Adrenal gland (tissue), 19 donors: ENCODE measurements at places on chromosomes 12 and 14.

DNA sequence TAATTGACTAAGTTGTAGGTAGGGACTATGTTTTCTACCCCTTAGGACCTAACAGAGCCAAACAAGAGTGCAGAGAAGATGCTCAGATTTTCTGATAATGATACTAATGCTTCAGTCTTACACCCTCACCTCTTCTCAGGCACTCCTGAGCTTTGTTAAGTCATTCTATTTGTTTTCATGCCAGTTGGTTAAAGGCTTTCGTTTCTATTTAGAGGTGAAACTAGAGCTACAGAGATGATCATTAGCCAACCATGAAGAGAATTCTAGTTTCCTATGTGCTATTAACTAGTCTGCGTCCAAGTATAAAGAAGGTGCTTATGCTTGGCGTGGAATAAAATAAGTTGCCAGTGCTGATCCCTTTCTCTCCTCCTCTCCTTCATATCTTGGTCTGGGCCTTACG, 34.6 kb upstream of the PYGL start:
- no peak for DNase-seq

DNA sequence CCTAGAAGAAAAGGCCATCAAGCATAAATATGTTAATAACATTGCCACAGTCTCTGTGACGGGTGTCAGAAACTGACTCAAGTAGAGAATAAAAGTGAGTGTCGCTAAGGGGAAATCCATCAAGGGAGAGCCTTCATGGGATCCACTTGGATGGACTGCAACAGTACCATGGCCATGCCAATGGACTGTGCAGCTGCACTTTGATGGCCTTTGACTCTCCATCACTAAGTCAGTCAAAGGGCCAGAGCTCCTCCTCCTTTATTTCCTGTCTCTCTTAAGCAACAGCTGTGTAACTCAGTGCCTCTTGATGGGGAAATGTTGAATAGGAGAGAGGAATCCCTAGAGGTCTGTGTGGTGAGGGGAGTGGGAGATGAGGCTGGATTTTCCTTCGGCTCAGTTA, 335.2 kb downstream of the BMP4 start:
- DNase-seq = no peak

DNA sequence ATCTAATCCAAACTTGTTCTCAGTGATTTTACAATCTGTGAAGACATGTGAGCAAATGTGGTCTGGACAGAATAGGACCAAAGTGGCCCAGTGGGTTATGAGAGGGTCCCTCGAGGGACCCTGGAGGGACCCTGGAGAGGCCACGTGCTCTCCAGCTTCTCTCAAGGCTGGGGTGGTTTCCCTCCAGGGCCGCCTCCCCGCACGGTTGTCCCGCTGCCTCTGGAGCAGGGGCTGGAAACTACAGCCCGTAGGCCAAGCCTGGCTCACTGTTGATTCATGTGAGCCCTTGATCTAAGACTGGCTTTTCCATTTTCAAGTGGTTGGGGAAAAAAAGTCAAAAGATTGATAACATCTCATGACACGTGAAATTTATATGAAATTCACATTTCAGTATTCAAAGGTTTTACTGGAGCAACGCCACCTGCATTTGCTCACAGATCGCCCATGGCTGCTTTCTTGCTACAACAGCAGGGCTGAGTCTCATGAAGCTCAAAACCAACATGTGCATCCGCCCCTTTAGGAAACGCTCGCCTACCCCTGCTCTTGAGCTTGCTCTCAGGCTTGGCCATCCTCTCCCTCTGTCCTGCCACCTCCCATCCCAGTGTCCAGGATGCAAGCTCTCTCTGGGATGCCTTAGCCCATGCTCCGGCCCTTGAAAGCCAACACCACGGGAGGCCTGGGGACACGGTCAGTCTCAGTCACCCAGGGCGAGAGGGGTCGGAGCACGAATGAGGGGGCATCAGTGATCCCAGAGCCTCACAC, 12.1 kb upstream of the LRTM2 start:
- DNase-seq = no peak

DNA sequence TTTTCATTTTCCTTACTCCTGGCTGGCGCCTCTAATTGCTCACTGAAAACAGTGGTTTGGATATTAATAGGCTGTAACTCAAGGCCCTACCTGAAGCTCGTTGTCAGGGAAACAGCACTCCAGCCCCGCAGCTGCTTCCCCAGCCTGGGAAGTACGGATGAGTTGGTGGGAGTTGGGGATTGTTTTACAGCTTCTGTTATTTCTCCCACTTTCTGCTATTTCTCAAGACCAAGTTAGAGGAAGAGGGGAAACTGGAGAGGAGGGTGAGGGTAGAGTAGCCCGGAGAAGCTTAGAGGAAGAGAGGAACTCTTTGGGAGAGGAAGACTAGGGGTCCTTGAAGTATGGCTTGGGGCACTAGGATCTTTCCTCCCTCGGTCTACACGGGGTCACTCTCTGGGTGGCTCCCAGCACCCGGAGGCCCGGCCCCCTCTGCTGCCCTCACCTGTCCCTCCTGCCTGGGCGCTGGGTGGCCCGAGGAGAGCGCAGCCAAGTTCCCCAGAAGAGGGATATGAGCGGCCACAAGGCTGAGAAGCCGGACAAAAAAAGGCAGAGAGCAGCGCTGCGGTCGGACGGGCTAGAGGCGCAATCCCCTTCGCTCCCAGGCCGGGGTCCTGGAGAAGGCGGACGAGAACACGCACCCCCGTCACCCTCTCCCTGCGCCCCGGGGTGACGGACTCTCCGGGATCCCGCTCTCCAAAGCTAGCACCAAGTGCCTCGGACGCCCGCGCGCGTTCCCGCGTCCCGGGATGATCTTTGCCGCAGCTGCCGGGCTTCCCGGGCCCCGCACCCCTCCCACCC, 671 bp downstream of the SPTB start:
- no peak for DNase-seq

DNA sequence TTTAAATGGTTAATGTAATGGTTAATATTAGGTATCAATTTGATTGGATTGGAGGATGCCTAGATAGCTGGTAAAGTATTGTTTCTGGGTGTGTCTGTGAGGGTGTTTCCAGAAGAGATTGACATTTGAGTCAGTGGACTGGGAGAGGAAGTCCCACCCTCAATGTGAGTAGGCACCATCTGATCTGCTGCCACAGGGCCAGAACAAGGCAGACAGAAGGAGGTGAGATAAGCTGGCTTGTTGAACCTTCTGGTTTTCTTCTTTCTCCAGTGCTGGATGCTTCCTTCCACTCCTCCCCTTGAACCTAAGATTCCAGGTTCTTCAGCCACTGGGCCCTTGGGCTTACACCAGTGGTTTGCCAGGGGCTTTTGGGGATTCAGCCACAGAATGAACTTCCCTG, 756.5 kb upstream of the LRFN5 start:
- DNase-seq = no peak

DNA sequence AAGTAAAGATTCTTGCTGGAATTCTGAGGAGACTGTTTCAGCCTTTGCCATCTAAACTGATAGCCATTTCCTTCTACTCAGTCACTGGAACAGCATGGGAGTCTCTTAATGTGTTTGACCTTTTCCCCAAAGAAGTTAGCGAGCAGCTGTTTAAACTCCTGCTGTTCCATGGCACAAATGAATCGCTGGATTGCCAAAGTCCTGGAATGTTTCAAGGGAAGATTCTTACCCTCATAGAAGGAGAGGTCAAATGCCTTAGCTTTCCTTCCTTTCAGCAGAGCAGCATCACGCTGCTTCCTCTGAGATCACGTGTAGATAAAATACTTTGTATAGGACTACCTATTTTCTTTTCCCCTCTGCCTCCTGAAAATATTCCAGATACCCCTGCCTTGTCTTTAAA, 10.5 kb upstream of the NR2C1 start:
- no peak for DNase-seq

- DNase-seq = no peak
Observed at GRCh38 chr12:71652656-71653055, 11.0 kb downstream of the ZFC3H1 start.

- no peak for DNase-seq
Observed at GRCh38 chr14:75513911-75514672, 8.2 kb upstream of the BATF start.

DNA sequence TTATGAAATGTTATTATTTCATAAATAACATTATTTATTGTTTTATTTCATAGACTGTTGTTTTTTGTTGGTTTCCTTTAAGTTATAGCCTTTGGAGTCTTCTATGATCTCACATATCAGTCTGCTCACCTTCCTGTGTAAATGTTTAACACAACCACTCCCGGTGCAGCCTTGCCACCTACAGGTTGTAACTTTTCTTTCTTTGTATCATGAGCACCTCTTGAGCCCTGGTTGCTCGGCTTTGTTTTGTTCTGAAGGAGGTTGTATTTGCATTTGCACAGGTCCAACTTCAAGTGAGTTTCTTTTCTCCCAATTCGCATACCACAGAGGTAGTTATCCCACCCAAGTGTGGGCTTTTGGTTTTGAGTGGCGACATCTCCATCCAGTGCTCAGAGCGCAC, 121.4 kb downstream of the SLC15A4 start:
- DNase-seq = no peak

DNA sequence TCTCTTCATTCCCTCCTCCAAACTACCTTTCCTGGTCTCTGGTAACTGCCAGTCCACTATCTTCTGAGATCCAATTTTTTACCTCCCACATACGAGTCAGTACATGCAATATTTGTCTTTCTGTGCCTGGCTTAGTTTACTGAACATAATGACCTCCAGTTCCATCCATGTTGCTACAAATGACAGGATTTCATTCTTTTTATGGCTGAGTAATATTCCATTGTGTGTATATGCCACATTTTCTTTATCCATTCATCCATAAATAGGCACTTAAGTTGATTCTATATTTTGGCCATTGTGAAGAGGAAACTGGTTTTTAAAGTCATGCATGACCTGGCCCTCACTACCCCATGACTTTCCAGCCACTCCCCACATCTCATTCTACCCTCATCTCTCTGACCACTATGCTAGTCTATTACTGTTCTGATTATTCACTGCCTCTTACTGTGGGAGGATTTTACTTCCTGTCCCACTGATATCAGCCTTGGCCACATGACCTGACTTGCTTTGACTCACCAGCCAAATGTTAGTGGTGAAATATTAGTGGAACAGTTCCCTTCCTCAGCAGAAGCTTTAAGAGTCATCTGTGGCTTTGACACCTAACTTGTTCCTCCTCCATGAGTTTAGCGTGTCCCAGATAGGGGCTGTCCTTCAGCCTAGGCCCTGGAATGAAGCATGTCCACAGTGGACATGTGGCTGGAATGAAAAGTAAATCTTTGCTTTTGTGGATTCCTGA, 52.2 kb downstream of the GOLGA5 start:
- peak; percentile 62 for DNase-seq

GRCh38 chr14:24693353-24693737, 59.4 kb upstream of the GZMB start:
- DNase-seq = no peak

DNA sequence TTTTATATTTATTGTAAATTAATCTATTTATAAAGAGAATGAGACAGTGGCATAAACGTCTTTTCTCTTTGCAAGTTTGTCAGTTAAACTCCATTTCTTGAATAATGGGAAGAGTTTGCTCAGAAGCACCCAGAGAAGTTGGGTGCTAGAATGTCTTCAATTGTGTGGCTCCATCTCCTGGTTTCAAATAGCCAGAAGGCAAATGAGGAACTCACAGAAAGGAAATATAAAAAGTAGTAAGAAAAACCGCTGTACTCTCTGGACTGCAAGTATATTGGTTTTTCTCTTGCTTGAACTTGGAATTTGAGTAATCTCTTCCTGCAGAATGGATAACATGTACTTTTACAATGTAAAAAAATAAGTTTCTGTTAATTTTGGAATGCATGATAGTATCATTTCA, 217.5 kb downstream of the DPY19L2 start:
- no peak for DNase-seq

DNA sequence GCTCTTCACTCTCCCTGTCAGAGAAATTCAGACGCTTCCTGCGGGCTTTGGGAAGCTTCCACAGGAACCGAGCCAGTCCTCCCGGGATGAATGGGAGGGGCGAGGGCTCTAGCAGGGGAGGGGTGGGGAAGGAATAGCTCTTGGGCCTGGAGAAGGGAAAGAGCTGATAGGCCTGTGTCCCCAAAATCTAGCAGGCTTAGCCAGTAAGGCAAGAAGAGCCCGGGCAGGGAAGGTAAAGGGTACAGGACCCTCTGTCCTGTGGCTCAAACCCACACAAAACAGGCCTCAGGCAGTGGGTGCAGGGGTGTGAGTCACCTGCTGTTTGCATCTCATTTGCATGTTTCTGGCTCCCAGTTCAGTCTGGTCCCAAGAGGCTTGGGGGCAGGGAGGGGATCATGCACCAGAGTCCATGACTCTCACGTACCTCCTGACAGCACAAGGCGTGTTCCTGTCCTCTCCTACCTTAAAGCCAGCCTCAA, 8.7 kb upstream of the SMUG1 start:
- no peak for DNase-seq

DNA sequence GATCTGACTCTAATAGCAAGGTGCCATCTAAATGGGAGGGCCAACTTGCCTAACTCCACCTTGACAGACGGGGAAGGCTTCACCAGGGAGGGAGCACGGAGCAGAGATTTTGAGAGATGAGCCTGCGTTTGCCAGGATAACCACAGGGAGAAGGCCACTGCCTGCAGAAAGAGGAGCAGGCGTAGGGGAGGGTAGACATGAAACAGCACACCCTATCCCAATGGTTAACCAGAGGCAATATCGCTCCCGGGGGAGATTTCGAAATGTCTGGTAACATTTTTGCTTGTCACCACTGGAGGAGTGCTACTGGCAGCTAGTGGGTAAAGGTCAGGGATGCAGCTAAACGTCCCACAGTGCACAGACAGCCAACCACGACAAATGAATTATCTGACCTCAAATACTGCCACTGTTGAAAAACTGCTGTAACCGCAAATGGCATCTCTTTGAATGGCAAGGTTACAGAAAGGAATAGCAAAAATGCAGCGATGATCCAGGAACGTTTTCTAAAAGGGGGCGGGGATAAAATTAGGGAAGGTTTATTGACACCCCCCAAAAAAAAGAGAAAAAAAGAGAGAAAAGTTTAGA, 126.0 kb upstream of the ATF7IP start:
- DNase-seq = peak; percentile 74

GRCh38 chr14:71508901-71509300, 423.3 kb upstream of the RGS6 start:
- no peak for DNase-seq

GRCh38 chr12:22477166-22477893, 67.0 kb downstream of the C2CD5 start:
- DNase-seq = no peak

DNA sequence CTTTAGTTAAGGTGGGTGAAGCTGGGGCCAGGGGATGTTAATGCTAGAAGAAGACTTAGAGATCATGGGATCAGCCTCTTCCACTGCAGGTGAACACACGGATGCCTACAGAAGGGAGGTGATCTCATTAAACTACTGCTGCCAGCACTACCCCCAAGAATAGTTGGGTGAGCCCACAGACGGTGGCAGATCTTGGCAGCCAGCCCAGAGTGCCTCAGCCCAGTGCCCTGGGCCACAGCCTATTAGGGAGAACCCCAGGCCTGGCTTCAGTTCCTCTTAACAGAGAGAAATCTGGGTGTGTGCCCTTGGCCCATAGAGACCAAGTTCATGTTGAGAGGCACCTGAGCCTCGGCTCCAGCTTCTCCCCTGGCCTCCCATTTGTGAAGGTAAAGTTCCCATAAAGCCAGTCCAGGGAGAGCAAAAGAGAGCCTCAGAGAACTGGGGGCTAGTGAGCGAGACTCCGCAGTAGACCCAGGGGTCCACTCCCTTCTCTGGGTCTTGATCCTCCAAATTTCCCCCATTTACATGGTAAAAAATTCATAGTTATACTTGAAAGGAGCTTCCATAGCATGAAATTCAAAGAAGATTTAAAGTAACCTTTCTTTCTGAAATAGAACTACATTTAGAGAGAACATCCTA, 125.0 kb upstream of the CCND2 start:
- DNase-seq = peak; percentile 33
